Pericardium fibroblast (primary cell): ENCODE measurements at places on chromosomes 7 and 10. TPM values are rescaled to one million over a fixed set of nuclear protein-coding genes. Genes with fewer than 3 reads are reported as not detected.

Gene ABCC2
- total RNA-seq, result 0.35 and 0.68 TPM in 2 replicates

Gene MCM10
- total RNA-seq, result 1.2 and 8.9 TPM in 2 replicates

Gene STARD3NL
- total RNA-seq, result 33.1 and 40.6 TPM in 2 replicates

Gene TDRD1
- total RNA-seq, result 0.23 TPM in 1 of 2 replicates, not detected in the other

Gene SCART1
- 0.93 and 2.1 TPM in 2 replicates for total RNA-seq

Gene NEUROG3
- total RNA-seq, result not detected in 2 replicates

Gene SPDYE1
- not detected in 2 replicates for total RNA-seq

Gene CXCL12
- 43.1 and 53.3 TPM in 2 replicates for total RNA-seq

Gene RPEL1
- total RNA-seq, result 0.09 and 0.12 TPM in 2 replicates

Gene CFAP70
- total RNA-seq, result 0.23 and 0.94 TPM in 2 replicates

Gene TMEM254
- total RNA-seq, result 11.6 and 11.9 TPM in 2 replicates

Gene AKR1E2
- 2.9 and 3.0 TPM in 2 replicates for total RNA-seq

Gene NUTM2A
- 0.34 and 3.4 TPM in 2 replicates for total RNA-seq

Gene ADRB1
- total RNA-seq, result not detected in 2 replicates

Gene BLOC1S2
- total RNA-seq, result 31.9 and 38.5 TPM in 2 replicates

Gene LRIT1
- not detected in 2 replicates for total RNA-seq

Gene ASIC3
- 0.17 and 0.47 TPM in 2 replicates for total RNA-seq

Gene SCIN
- not detected in 2 replicates for total RNA-seq

Gene FGL2
- 1.4 and 2.3 TPM in 2 replicates for total RNA-seq

Gene VIPR2
- not detected in 2 replicates for total RNA-seq

Gene TMEM140
- total RNA-seq, result 0.47 and 6.3 TPM in 2 replicates

Gene ACTR3C
- 0.09 TPM in 1 of 2 replicates, not detected in the other for total RNA-seq

Gene FKBP6
- total RNA-seq, result not detected in 2 replicates
